Hematopoietic multipotent progenitor cell (in vitro differentiated cells): ENCODE measurements at places on chromosomes 12 and 14. TPM values are rescaled to one million over a fixed set of nuclear protein-coding genes. Genes with fewer than 3 reads are reported as not detected.

- DNase-seq, result no peak
These were observed 462.3 kb upstream of the LRFN5 start for GRCh38 chr14:41144370-41144769.

DNA sequence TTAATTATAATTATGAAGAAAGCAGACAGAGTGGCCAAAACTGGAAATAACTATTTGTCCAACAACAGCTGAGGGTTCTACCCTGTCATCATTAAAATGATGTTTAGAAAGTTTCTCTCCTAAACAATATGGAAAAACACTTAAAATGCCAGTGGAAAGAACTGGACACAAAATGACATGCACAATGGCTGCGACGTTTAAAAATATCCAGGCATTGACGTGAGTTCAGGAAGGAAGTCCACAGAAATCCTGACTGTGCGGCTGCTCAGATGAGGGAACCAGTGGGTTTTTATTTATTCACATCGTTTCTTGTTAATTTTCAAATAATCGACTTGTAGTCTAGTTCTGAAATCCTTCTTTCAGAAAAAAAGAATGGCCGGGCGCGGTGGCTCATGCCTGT, 58.3 kb downstream of the CCNK start:
- DNase-seq, result no peak

GRCh38 chr12:49777800-49778748, 36.7 kb downstream of the TMBIM6 start:
- peak; percentile 47 for DNase-seq

GRCh38 chr12:96249196-96250118, 55.3 kb downstream of the ELK3 start:
- no peak for DNase-seq

GRCh38 chr14:22994762-22995275, 12.5 kb upstream of the AJUBA start:
- DNase-seq, result peak; percentile 65

GRCh38 chr14:30349520-30349919, 209.4 kb upstream of the G2E3 start:
- DNase-seq, result no peak

DNA sequence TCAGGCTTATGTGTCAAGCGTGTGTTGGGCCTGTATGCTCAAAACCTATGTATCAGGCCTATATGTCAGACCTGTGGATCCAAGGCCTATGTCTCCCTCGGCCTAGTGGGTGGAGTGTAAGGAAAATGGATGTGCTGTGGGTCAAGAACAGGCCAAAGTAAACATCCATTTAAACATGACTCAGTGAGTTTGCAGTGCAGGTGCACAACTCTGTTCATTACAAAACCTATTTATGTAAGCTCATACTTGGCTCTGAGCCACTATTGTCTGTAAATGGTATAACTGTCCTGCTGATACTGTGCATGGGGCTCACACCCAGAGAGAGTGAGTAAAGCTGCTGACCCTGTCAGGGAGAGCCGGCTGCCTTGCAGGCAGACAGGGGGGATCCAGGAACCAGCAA, 249.7 kb upstream of the AVPR1A start:
- no peak for DNase-seq

The CCDC177 gene
- total RNA-seq, result under 0.01 TPM
